WTC11 (cell line): ENCODE measurements at places on chromosomes 3 and 15. TPM values are rescaled to one million over a fixed set of nuclear protein-coding genes. Genes with fewer than 3 reads are reported as not detected.

DNA sequence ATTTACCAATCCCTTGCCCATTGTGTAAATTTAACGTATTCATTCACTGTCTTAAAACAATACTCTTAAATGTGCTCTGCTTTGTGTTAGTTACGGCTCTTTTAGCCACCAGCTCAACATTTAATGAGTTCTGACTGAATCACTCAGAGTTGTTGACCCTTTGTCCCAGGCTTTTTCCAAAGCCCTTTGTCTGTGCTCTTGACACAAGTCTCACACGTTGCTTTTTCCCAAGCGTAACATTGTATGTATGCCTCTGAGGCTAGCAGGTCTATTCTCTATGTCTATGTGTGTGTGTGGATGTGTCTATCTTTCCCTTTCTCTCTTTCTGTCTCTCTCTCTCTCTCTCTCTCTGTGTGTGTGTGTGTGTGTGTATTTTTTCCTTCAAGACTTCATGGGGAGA is 435.4 kb upstream of the GOLIM4 start:
- no peak for DNase-seq

Gene FEZF2
- total RNA-seq, result not detected in 3 replicates

DNA sequence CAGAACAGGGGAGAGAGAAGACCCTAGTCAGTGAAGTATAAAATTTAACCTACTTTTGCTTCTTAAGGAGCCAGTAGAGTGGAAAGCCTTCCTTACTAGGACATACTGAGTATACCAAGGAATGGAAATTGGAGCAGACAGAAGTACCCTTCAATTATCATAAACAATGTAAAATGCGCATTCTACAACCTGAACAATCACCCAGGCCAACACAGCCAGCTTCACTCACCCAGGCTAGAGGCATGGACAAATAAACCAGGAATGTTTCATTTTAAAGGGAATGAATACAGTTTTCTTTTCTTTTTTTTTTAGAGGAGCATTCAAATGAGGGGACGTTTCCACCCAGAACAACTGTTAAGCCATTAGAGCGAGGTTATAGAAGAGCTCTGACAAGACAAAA is 41.9 kb upstream of the PLXND1 start:
- no peak for DNase-seq

GRCh38 chr3:23845326-23846216 is 39.8 kb downstream of the UBE2E1 start:
- DNase-seq, result no peak

Gene CCDC39
- total RNA-seq, result 0.44 to 0.98 TPM in 2 of 3 replicates, not detected in the other

DNA sequence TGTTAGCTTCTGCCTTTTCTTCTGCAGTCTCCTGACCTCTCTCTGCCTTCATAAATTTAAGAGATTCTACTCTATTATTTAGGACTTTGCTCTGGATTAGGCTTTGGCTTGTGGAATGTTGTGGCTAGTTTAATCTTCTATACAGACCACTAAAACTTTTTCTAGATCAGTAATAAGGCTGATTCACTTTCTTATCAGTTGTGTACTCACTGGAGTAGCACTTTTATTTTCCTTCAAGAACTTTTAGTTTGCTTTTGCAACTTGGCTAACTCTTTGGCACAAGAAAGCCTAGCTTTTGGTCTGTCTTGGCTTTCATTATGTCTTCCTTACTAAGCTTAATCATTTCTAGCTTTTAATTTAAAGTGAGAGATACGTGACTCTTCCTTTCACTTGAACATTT is 265.5 kb upstream of the TBC1D5 start:
- DNase-seq, result no peak

Gene NEDD4
- total RNA-seq, result 2.7 to 4.5 TPM (median 3.8 TPM) in 3 replicates

- DNase-seq, result no peak
Measured at GRCh38 chr3:193130576-193130975, 110.4 kb upstream of the PLAAT1 start.

- no peak for DNase-seq
Measured at GRCh38 chr3:73832426-73832825, 207.7 kb upstream of the PDZRN3 start.

- DNase-seq, result no peak
Measured at GRCh38 chr3:55746808-55747413, 259.8 kb upstream of the WNT5A start.

Gene CCR5
- 0.09 TPM in 1 of 3 replicates, not detected in the others for total RNA-seq

DNA sequence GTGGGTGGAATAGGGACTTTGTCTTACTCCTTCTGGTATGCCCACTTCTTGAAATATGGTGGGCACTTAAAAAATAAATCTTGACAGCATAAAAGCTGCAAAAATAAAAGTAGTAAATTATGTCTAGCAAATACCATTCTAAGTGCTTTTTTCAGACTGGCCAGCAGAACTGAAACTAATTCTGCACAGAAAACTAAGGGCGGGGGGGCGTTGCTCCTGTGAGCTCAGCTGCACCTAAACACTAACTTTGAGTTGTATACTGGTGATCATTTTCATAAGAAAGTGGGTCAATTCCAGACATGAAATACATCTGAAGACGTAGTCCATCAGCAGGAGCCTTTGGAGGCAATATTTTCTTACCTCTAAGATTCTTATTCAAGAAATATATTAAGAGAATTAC is 114.8 kb downstream of the WDR76 start:
- DNase-seq, result no peak

- no peak for DNase-seq
Measured at GRCh38 chr3:107208100-107208499, 169.1 kb upstream of the CCDC54 start.

- no peak for DNase-seq
Measured at GRCh38 chr3:143897576-143898295, 49.5 kb upstream of the SLC9A9 start.

GRCh38 chr15:54722342-54722986 is 474.3 kb downstream of the RSL24D1 start:
- DNase-seq, result no peak

Gene PLSCR5
- not detected in 3 replicates for total RNA-seq

- no peak for DNase-seq
Measured at GRCh38 chr3:12131351-12132090, 27.2 kb downstream of the TIMP4 start.

DNA sequence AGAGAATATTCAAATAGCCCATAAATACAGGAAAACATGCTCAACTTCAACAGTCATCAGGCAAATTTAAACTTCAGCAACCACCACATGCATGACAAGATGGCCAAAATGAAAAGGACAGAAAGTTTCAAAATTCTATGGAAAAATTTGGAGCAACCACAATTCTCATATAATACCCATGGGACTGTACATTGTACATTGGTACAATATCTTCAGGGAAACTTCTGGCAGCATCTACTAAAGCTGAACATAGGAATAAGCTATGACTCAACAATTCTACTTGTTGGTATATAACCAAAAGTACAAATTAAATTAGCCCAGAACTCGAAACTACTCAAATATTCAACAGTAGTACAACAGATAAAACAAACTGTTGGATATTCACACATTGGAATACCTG is 847.6 kb downstream of the TBL1XR1 start:
- no peak for DNase-seq

GRCh38 chr15:97301166-97301565 is 659.3 kb upstream of the ARRDC4 start:
- peak; percentile 20 for DNase-seq

Gene C3orf20
- not detected in 3 replicates for total RNA-seq

GRCh38 chr3:37970802-37971201 is 19.8 kb upstream of the VILL start:
- DNase-seq, result no peak

GRCh38 chr3:118029049-118029448 is 1005.6 kb downstream of the IGSF11 start:
- no peak for DNase-seq

Gene GPR149
- 0.09 TPM in 1 of 3 replicates, not detected in the others for total RNA-seq

GRCh38 chr3:120100711-120101110 is 6.5 kb upstream of the GSK3B start:
- no peak for DNase-seq

- no peak for DNase-seq
Measured at GRCh38 chr15:41019174-41019573, 65.9 kb downstream of the CHAC1 start.

GRCh38 chr3:191253089-191253799 is 54.2 kb downstream of the OSTN start:
- DNase-seq, result no peak

- no peak for DNase-seq
Measured at GRCh38 chr3:178100908-178101307, 435.3 kb upstream of the KCNMB2 start.

- DNase-seq, result no peak
Measured at GRCh38 chr3:77081240-77081661, 41.4 kb downstream of the ROBO2 start.

Gene C3orf85
- not detected in 3 replicates for total RNA-seq

- DNase-seq, result no peak
Measured at GRCh38 chr15:55942332-55942731, 51.1 kb downstream of the NEDD4 start.

GRCh38 chr3:73683706-73684105 is 59.0 kb upstream of the PDZRN3 start:
- DNase-seq, result no peak

DNA sequence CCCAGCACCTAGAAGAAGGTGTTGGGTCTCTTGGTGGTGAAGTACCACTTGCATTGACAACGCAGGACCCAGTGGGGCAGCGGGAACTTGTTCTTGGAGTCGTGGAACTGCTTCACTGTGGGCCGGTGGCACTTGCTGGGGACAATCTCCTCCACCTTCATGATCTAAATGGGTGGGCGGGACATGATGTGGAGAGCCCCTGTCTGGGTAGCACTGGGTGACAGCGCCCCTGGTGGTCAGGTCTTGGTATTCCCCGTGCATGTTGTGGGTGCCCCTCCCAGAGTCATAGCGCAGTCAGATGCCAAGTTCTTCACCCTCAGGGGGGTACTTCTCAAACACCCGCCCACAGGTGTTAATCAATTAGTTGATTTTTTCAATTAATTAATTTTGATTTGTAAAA is 60.2 kb downstream of the AGBL1 start:
- peak; percentile 81 for DNase-seq

Gene ASB7
- total RNA-seq, result 11.5 to 13.4 TPM (median 12.9 TPM) in 3 replicates

DNA sequence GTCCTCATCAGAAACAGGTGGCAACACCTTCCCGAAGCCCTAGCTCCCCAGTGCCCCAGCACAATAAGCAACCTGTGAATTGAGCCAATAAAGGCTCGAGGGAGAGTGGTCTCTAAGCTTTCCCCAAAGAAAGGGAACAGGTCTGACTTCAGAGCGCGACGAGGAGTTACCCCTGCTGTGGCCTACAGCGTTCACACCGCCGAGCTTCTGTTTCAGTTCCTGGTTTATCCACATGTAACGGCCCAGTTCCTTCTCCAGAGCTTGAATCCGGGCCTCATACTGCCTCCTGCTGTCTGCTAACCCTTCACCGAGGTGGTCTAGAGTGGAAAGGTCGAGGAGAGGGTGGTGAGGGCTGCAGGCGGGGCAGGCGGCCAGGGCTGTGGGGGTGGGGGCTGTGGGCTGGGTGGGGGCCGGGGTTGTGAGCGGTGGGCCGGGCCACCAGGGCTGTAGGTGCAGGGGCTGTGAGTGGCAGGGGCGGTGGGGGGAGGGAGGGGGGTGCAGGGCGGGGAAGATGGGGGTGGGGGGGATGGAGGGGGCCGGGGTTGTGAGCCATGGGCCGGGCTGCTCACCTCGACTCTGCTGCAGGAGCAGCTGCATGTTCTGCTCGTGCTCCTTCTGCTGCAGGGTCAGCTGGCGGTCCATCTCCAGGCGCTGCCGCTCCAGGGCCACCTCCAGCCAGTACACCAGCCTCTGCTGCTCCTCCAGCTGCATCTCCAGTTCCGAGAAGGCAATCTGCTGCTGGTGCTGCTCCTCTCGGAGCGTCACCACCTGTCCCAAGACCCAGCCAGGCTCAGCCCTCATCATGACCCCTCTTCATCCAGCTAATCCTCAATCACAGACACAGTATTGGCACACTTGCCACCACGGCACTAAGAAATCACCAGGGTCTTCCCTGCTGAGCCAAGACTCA is 26.2 kb downstream of the KIF7 start:
- no peak for DNase-seq

Gene GRAMD2A
- 1.8 to 2.6 TPM (median 1.9 TPM) in 3 replicates for total RNA-seq

Gene PEX11A
- total RNA-seq, result 2.9 to 3.5 TPM (median 3.0 TPM) in 3 replicates

DNA sequence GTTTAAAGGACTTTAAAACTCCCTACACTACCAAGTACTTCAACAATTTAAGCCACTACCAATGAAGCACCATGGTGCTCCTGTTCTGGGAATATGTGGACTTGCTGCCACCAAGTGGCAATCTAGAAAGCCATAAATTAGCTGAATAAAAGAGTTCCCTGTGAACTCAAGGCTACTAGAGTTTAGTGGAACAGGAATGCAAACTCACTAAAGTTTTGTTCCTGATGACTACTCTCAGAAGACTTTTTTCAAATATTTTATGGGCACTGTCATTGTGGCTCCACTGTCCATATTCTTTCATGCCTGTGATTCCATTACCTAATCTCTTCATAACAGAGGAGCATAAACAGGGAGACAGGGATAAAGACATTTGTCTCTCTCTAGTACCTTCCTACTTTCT is 63.9 kb downstream of the TMCC1 start:
- peak; percentile 23 for DNase-seq

DNA sequence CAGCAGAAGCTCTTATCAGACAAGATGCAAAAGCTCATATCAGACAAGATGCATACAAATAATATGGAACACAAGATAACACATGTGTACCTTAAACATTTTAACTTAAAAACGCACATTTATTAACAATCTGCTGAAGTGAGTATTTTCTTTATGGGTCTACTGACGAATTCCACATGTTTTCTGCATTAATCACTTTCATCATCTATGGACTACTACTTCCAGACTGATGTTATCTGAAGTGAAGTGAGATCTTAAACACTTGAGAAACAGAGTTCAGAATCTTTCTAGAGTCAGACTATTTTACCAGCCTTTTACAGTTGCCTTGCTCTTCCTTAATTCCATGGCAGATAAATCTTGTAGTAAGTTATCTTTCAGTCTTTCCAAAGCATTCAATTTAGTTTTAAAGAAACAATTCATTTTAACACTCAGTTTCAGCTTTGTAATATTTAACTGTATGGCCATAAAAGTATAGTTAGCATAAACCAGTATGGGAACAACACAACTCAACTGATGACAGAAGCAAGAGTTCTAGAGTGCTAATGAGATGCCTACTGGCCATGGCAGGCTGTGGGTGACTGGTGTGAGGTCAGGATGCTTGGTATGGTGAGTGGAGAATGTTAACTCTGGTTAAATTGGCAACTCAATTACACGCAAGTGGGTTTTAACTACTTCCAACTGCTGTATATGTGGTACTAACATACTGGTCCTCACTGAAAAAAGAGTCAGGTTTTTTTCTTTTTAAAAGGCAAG is 9.8 kb downstream of the CMTM6 start:
- no peak for DNase-seq

Gene EXD1
- total RNA-seq, result 0.26 to 0.44 TPM (median 0.37 TPM) in 3 replicates

- DNase-seq, result no peak
Measured at GRCh38 chr3:106809623-106810299, 567.5 kb upstream of the CCDC54 start.

Gene EEFSEC
- 13.7 to 16.9 TPM (median 16.1 TPM) in 3 replicates for total RNA-seq

Gene TP63
- total RNA-seq, result 0.09 TPM in 1 of 3 replicates, not detected in the others
